ENCODE measurements at places on chromosomes 7 and 10.

DNA sequence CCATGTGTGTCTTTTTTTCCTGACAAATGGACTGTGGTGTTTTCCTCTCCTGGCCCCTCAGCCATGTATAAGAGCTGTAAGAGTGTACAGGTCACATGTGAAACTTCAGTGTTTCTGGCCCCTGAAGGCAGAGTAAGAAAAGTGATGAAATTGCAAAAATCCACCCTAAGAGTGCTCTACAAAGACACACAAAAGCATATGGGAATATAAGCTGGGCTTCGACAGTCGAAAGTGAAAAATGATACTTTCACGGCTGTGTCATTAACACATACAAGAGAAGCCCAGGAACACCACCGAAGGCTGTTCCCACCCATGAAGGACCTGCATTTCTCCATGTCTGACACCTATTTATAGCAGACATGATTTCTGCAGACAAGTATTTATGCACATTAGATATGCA is 192.2 kb downstream of the PARD3 start:
- DNase-seq = no peak

DNA sequence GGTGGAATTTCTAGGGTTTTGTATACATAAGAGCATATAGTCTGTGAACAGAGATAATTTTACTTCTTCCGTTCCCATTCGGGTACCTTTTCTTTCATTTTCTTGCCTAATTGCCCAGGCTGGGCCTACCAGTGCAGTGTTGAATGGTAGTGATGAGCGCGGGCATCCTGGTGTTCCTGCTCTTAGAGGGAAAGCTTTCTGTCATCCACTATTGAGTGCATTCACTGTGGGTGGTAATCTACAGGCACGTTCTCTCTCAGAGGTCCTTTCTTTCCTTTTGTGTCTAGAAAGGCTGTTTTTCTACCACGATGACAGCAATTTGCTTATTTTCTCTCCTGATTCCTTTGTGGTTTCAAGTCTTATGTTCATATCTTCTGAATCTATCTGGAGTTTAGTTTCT is 65.0 kb downstream of the INPP5A start:
- DNase-seq = no peak

GRCh38 chr7:97798046-97799019 is 66.4 kb downstream of the TAC1 start:
- no peak for DNase-seq

DNA sequence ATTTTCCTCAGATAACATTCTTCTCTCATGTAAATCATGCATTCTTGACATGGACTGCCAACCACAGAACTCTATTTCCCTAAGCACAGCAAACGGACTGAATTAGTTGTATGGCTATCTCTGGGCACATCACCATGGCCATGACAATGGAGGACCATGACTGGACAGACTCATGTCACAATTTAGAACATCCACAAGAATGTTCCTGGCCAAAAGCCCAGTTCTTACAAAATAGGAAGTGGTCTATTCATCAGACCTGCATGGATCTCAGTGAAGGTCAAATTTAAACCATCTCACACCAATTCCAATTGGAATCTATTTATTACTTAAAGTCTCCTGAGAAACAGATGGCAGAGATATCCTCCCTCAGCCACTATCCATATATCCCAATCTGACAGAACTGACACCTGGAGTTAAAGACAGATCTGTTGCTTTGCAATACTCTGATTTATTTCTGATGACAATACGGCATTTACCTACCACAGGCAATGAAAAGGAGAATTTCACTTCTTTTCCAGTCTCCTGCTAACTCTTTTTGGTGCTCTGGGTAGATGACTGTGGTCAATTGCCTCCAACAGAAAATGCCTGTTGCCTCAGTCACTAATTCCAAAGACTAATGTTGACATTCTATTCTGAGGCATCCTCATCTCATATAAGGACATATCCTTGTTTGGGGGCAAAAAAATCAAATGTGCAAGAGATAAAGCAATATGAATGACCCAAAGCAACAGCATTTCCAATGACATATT is 254.8 kb downstream of the HTR7 start:
- no peak for DNase-seq

GRCh38 chr7:38831259-38831996 is 77.6 kb downstream of the VPS41 start:
- DNase-seq = no peak

DNA sequence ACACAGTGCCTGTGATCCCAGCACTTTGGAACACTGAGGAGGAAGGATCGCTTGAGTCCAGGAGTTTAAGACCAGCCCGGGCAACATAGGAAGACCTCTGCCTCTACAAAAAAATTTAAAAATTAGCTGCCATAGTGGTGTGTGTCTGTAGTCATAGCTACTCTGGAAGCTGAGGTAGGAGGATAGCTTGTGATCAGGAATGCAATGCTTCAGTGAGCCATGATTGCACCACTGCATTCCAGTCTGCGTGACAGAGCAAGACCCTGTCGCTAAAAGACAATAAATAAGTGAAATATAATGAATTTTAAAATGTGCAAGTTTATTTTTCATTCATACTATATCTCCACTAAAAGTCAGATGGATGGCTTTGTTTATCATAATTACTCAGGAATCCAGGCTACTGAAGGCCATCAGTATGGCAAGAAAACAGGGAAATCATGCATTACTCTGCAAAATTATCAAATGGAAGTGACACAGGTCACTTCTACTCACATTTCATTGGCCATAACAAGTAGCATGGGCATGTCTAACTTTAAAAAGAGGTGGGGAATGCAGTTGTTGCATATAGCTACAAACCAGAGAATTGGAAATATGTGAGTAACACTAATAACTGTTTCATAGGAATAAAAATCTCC is 32.9 kb upstream of the FAM3C start:
- no peak for DNase-seq

DNA sequence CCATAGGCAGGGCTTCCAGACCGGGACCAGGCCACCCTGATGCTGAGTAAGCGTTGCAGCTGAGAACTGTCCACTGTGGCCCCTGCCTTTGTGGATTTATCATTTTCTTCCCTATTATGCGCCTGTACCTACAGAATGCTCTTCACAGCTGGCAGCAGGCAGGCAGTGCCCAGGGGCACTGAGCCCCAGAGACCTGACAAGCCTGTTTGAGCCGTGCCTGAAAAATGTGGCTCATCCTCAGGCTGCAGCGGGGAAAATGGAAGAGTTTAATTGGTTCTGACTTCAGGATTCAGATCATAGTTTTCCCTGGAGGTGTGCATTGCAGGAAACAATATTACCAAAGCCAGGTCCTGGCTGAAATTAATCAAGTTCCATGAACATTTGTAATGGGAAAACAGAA is 200.2 kb downstream of the ZNF438 start:
- no peak for DNase-seq

- no peak for DNase-seq
Measured at GRCh38 chr7:78329001-78329655, 530.6 kb downstream of the PHTF2 start.

DNA sequence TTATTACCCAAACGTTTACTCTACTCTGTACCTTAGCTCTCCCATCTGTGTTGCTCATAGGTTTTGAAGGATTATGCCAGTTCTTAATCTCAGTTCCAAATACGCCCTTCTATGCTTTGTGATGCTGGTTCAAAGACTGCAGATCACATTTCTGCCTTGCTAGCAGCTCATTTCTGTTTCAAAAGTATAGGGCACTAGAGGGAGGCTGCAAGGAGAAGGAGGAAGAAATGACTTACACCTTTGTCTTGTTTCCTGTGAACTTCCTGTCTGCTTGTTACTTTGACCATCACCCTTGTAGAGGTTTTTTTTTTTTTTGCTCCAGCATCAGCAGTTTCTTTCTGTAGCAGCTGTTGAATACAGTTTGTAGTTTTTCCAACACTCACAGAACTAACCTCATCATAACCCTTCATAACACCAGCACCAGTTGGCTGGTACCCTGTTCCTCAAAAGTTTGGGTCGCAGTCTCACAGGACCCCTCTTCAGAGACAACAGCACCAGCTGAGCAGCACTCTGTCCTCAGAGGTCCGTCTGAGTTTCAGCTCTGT is 16.5 kb downstream of the SLK start:
- no peak for DNase-seq

GRCh38 chr7:128352153-128352537 is 8.4 kb upstream of the RBM28 start:
- no peak for DNase-seq

- no peak for DNase-seq
Measured at GRCh38 chr10:3099291-3100092, 32.1 kb downstream of the PFKP start.

DNA sequence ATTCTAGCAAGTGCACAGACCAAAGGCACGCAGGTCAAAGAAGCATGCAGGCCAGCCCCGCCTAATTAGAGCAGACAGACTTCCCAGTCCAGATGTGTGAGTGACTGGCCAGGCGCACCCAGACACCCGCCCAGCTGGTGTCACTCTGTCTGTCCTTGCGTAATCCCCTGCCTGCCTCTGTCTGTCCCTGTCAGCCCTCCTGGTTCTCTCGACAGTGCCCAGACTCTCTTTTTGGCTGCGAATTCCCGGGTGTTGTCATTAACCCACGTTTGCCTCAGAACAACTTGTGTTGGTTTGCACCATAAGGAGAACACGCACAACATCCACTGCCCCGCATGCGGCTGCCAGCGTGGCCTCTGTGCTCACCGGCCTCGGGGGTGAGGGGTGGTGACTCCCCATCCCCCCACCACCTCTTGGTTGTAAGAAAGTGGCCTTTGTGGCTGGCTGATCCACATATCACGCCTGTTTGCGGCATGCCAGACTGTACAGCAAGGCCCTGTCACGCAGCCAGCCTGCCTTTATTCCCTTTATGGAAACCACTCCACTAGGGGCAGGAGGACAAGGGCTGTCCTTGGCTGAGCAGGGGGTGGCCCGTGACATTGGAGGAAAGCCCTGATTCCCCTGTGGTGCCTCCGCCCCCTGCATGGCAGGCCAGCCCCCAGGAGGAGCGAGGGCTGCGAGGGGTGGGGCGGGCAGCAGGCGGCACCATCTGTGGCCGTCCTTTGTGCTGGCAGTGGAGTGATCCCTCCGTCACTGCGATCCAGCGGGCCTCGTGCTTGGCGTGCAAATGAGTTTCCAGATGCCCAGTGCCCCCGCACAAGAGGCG is 72.8 kb upstream of the PPIF start:
- no peak for DNase-seq

GRCh38 chr7:155948423-155948822 is 136.2 kb upstream of the SHH start:
- no peak for DNase-seq

DNA sequence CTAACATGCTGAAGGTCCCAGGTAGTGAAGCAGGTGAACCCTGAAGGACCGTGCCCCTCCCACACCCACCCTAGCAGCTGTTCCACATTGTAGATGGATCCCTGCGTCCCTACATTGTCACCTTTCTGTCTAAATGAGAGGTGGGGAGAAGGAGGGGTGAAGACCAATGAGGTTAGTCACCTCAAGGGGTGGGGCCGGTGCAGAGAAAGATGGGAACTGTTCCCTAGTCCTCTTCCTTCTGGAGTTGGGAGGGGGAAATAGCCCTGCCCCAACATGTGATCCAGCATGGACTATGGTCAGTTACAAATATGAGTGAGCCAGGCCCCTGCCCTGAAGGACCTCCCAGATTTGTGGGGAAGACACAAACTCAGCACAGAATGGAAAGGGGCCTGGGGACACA is 124.5 kb downstream of the LHPP start:
- no peak for DNase-seq

DNA sequence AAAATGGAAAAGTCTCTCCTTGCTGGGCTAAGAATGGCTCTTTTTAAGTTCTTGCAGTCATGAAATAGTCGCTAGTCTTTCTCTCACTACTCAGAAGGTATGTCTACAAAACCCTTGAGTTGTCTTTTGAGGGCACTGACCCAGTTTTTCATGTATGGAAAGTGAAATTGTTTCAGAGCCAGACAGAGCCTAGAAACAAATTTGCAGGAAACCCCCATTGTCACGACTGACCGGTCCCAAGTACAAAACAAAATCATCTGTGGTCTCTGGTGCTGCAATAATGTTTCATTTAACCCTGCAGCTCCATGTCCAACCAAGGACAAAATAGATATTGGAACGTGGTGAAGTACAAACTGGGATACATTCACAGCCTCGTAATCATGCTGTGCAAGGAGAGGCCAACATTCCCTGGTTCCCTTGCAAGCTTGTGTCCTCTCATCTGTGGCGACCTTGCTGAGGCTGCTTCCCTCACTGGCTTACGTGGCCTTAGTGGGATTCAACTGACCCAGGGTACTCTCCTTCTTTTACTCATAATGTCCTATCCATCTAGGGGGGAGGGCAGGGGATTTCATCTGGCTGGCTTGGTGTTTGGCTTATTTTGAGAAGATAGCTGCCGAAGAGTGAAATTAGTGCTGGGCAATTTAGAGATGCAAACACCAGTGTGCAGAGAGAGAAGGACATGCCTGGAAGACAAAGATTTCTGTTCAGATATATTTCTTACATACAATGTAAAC is 172.5 kb downstream of the IPMK start:
- DNase-seq = no peak

DNA sequence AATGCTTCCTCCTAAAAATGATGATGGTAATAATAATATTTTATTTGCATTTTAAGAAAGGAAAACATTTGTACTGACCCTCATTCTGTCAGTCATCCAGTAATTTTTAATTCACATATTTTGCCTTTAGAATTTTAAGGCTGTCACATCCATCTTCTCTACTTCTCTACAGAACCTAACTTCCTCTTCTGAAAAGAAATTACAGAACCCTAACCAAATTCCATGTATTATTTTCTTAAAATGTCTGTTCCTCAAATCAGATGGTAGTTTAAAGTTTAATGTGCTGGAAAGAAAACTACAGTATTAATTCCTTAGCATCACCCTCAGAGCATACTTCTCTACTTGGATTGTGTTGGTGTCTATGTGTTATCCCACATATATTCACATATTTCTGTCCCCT is 9.0 kb downstream of the PIK3CG start:
- no peak for DNase-seq

DNA sequence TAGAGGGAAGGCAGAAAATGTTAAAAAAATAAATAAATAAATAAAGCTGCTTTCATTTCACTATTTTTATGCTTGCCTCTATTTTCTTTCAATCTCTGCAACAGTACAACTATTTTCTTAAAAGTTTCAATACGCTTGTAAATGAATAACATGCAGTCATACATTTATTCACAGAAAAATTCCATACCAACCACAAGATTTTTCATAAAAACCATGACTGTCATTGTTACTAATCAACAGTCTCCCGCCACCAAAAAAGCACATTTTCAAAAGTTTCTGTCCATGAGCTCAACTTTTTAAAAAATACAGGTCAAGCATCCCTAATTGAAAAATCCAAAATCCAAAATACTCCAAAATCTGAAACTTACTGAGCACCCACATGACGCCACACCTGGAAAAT is 5.3 kb downstream of the PARD3 start:
- no peak for DNase-seq

GRCh38 chr10:101227429-101228152 is 1.7 kb downstream of the LBX1 start:
- no peak for DNase-seq

- DNase-seq = no peak
Measured at GRCh38 chr10:43209074-43209455, 57.8 kb downstream of the RASGEF1A start.

DNA sequence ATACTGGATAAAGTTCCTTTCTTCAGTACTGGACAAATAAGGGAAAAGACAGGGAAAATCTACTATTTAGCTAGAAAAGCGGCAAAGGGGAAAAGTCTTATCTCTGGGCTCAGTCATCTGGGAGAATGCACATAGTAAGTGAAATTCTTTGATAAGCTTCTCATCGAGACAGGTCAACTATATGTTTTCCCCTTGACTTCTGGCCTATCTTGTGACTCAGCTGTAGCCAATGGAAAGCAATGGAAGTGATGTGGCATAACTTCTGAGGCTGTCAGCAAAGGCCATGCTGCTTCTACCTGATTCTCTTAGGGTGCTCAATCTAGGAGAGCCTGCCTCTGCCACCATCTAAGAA is 91.9 kb downstream of the PCGF5 start:
- no peak for DNase-seq
